ENCODE measurements at places on chromosomes 1 and 21. TPM values are rescaled to one million over a fixed set of nuclear protein-coding genes. Genes with fewer than 3 reads are reported as not detected.

The PLEKHG5 gene
- 32.6 TPM for total RNA-seq

GRCh38 chr1:247375747-247376146 is 40.2 kb upstream of the NLRP3 start:
- H3K4me3 ChIP-seq, result no peak overlapping the region
- peak overlapping the region; percentile 71 for H3K27ac ChIP-seq
- H3K36me3 ChIP-seq, result no peaks in the 10 kb centered on the region
- peaks cover 10% of the 10 kb centered on the region for H3K4me1 ChIP-seq
- no peaks in the 10 kb centered on the region for H3K27me3 ChIP-seq
- no peak for DNase-seq

- no peak overlapping the region for H3K4me3 ChIP-seq
- H3K27ac ChIP-seq, result no peak overlapping the region
- peaks cover 67% of the 10 kb centered on the region for H3K36me3 ChIP-seq
- DNase-seq, result no peak
- H3K4me1 ChIP-seq, result peaks cover 27% of the 10 kb centered on the region
- no peaks in the 10 kb centered on the region for H3K27me3 ChIP-seq
Measured at GRCh38 chr1:42691157-42691498, 8.9 kb downstream of the YBX1 start.

GRCh38 chr1:206863266-206863665 is 2.2 kb upstream of the IL20 start:
- peak; percentile 56 for DNase-seq
- no peaks in the 10 kb centered on the region for H3K4me1 ChIP-seq
- no peak overlapping the region for H3K4me3 ChIP-seq
- H3K36me3 ChIP-seq, result no peaks in the 10 kb centered on the region

DNA sequence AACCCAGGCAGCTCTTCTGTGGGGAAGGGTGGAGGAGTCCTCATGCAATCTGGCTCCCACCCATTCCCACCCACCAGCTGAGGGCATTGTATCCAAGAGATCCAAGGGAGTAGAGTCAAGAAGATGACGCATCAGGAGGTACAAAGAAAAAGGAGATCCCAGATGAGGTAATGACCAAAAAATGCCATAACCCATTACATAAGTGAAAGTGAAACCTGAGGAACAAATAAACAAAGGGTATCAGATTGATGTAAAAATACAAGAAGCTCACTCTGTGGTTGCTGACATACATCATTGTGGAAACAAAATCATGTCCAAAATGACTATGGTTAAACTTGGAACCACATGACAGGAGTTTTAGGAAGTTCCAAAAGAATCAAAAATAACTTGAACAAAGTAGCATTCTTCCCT is 42.5 kb downstream of the CCN1 start:
- no peaks in the 10 kb centered on the region for H3K4me1 ChIP-seq
- H3K27me3 ChIP-seq, result no peaks in the 10 kb centered on the region
- H3K4me3 ChIP-seq, result no peak overlapping the region
- H3K27ac ChIP-seq, result no peak overlapping the region
- DNase-seq, result no peak

The S100A3 gene
- not detected for total RNA-seq

- no peak overlapping the region for H3K4me3 ChIP-seq
- H3K4me1 ChIP-seq, result no peaks in the 10 kb centered on the region
- H3K27me3 ChIP-seq, result no peaks in the 10 kb centered on the region
Measured at GRCh38 chr1:54153535-54154439, 987 bp upstream of the CDCP2 start.

GRCh38 chr1:85494074-85494903 is 29.3 kb upstream of the DDAH1 start:
- DNase-seq, result peak; percentile 44
- no peaks in the 10 kb centered on the region for H3K36me3 ChIP-seq
- no peak overlapping the region for H3K4me3 ChIP-seq
- H3K4me1 ChIP-seq, result no peaks in the 10 kb centered on the region

DNA sequence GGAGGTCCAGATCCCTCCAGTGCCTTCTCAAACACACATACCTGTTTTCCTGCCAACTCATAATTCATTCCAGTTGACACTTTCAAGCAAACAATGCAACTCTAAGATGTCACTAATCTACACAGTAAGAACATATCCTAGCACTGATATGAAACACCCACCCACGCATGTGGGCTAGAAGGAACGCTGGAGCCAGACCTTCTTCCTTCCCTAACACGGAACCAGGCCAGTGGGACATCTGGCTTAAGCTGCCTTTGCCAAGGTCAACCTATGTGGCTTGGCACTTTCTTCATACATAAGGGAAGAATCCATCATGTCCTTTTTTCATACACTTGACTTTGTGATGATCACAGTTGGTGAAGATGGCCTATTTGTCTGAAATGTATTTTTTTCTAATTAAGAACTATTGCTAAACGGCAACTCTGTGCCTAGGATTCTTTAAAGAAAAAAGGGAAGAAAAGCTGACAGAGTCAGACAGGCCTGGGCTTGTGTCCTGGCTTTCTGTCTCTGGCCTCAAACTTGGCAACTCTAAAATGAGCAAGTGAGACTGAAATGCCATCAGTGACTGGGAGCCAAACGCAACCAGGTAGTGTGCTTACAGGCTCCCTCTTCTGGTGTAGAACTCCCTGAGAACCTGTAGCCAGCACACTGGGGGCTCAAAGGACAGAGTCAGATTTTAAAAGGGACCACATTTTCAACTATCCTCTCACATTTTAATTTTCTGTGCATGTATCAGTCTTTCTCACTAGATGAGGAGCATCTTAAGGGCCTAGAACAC is 92.6 kb upstream of the BEND5 start:
- no peak overlapping the region for H3K27ac ChIP-seq
- no peaks in the 10 kb centered on the region for H3K36me3 ChIP-seq
- DNase-seq, result peak; percentile 71
- no peaks in the 10 kb centered on the region for H3K4me1 ChIP-seq

- peak; percentile 27 for DNase-seq
- no peaks in the 10 kb centered on the region for H3K4me1 ChIP-seq
- H3K36me3 ChIP-seq, result no peaks in the 10 kb centered on the region
- no peak overlapping the region for H3K27ac ChIP-seq
Measured at GRCh38 chr1:46816930-46817329, 18.1 kb downstream of the CYP4B1 start.

GRCh38 chr21:43819511-43820405 is 30.4 kb downstream of the RRP1 start:
- no peaks in the 10 kb centered on the region for H3K36me3 ChIP-seq
- no peak for DNase-seq
- H3K4me1 ChIP-seq, result no peaks in the 10 kb centered on the region
- H3K27me3 ChIP-seq, result no peaks in the 10 kb centered on the region
- no peak overlapping the region for H3K27ac ChIP-seq

DNA sequence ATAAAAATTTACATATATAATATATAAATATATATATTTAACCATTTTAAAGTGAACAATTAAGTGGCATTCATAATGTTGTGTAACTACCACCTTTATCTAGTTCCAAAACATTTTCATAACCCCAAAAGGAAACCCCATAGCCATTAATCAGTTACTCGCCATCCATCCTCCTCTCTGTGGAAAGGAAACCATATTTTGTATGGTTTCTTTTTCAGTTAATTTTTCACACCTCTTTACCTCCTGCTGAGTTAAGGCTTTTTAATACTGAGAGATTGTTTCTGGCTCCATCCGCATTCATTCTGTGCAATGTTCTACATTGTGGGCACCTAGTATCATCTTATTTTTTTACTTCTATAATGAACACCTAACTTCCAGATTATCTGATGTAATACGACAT is 512.1 kb downstream of the LMO4 start:
- no peak overlapping the region for H3K27ac ChIP-seq
- no peaks in the 10 kb centered on the region for H3K36me3 ChIP-seq
- DNase-seq, result no peak
- H3K27me3 ChIP-seq, result no peaks in the 10 kb centered on the region

DNA sequence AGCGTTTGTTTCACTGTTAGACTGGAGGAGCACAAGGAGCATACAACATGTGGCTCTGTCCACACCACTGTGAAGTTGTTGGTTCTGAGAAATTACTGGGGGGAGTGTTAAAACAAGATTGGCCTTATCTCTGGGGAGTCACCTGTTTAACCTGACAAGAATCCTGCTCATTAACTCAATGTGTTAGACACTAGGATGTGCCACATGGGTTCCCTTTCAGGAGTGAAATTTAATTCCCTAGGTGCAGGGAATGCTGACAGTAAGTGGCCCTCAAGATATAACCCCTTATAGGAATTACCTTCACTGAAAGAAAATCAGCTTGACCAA is 45.8 kb upstream of the WNT2B start:
- H3K4me1 ChIP-seq, result no peaks in the 10 kb centered on the region
- no peak overlapping the region for H3K27ac ChIP-seq
- H3K36me3 ChIP-seq, result peaks cover 23% of the 10 kb centered on the region

The PDIK1L gene
- 12.2 TPM for total RNA-seq

DNA sequence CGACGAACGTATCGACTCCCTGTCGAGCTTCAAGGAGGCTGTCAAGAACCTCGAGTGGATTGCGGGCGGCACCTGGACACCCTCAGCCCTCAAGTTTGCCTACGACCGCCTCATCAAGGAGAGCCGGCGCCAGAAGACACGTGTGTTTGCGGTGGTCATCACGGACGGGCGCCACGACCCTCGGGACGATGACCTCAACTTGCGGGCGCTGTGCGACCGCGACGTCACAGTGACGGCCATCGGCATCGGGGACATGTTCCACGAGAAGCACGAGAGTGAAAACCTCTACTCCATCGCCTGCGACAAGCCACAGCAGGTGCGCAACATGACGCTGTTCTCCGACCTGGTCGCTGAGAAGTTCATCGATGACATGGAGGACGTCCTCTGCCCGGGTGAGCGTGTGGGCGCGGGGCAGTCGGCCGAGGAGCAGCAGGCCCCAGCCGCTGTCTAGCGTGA is 28.0 kb downstream of the COL6A2 start:
- H3K27ac ChIP-seq, result no peak overlapping the region
- no peak overlapping the region for H3K4me3 ChIP-seq
- no peaks in the 10 kb centered on the region for H3K4me1 ChIP-seq
- H3K36me3 ChIP-seq, result peaks cover 36% of the 10 kb centered on the region
- DNase-seq, result peak; percentile 38

The RGS16 gene
- 19.4 TPM for total RNA-seq

DNA sequence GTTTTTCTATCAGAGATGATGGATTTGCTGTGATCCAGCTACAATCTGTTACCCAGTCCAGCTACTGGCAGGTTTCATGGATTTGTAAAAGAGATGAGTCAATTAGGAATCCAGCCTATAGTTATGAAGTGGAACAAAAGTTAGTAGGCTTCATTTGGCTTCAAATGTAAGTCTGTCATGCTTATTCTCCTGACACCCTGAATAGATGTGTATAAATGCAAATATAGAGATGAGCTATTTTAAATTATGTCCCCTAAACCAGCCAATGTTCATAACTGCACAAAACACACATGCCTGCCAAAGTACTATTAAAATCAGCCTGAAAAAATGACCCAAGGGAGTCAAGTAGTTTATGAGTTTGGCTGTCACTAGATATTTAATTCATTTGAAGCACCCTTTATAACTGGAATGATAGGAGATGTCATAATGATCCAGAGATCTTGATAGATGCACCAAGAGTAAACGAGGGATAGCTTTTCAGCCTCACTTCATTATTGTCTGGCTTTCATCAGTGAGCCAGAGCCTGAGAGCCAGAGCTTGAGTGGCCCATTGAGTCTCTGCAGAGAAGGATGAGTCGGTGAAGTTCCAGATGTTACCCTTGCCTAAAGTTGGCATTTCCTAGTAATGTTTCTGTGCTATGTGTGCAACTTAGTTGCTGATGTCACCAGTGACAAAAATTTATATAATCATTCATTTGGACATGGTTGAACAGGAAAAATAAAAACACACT is 11.8 kb upstream of the NTMT2 start:
- no peak overlapping the region for H3K27ac ChIP-seq
- no peaks in the 10 kb centered on the region for H3K4me1 ChIP-seq
- DNase-seq, result no peak
- no peak overlapping the region for H3K4me3 ChIP-seq
- no peaks in the 10 kb centered on the region for H3K36me3 ChIP-seq

- H3K27me3 ChIP-seq, result no peaks in the 10 kb centered on the region
- no peaks in the 10 kb centered on the region for H3K36me3 ChIP-seq
- no peak overlapping the region for H3K27ac ChIP-seq
- no peaks in the 10 kb centered on the region for H3K4me1 ChIP-seq
- no peak overlapping the region for H3K4me3 ChIP-seq
- DNase-seq, result no peak
Measured at GRCh38 chr1:199082778-199083389, 444.0 kb downstream of the PTPRC start.

The FAM177B gene
- total RNA-seq, result not detected

GRCh38 chr1:167635156-167635648 is 5.2 kb downstream of the RCSD1 start:
- peak; percentile 83 for DNase-seq
- no peaks in the 10 kb centered on the region for H3K36me3 ChIP-seq
- H3K4me1 ChIP-seq, result no peaks in the 10 kb centered on the region
- H3K27me3 ChIP-seq, result peaks cover 58% of the 10 kb centered on the region
- H3K4me3 ChIP-seq, result no peak overlapping the region

The TSSK3 gene
- total RNA-seq, result 2.5 TPM

DNA sequence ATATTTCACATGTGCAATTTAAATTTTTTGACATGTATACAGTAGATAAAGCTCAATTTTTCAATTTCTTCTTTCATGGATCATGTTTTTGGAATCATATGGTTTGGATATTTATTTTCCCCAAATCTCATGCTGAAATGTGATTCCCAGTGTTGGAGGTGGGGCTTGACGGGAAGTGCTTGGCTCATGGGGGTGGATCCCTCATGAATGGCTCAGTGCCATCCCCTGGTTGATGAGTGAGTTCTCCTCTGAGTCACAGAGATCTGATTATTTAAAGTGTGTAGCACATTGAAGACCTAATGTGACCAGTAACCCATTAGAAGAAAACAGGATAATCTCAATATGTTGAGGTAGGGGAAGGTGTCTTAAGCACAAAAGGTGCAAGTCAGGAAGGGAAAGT is 9.1 kb upstream of the IFI16 start:
- DNase-seq, result peak; percentile 64
- H3K4me3 ChIP-seq, result peak overlapping the region; percentile 80
- H3K27ac ChIP-seq, result peak overlapping the region; percentile 90
- H3K4me1 ChIP-seq, result peaks cover 15% of the 10 kb centered on the region

- DNase-seq, result peak; percentile 54
- peaks cover 63% of the 10 kb centered on the region for H3K27me3 ChIP-seq
- H3K4me3 ChIP-seq, result peak overlapping the region; percentile 80
- no peaks in the 10 kb centered on the region for H3K4me1 ChIP-seq
- H3K36me3 ChIP-seq, result no peaks in the 10 kb centered on the region
Measured at GRCh38 chr21:18245464-18245967, 883 bp downstream of the CHODL start.

DNA sequence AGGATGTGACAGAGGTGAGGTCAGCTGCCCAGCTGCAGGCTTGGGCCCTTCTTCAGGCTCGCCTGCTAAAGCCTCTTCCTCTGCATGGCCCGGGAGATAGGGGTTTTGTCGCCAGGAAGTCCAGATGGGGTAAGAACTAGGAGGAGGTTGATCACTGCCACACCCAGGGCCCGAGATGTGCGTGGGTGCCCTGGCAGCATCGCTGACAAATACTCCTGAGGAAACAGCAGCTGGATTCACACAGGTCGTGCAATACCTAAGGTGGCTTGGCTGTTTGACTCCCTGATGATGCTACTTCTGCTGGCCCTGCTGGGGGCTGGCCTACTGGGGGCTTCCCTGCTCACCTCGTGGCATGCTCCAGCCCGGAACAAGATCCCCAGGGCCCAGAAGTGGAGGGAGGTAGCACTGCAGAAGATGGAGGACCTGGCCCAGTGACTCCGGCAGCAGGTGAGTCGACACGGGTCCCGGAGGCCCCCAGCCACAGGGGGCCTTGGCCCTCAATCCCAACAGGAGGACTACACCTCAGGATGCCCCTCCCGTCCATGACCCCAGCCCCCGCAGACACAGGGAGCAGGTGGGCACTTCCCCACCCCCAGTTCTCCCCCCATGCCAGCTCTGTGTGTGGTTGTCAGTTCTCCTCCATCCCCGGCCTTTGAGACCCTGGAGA is 29.6 kb downstream of the FAAH start:
- no peaks in the 10 kb centered on the region for H3K4me1 ChIP-seq
- no peak overlapping the region for H3K4me3 ChIP-seq
- no peak for DNase-seq

Measured in endodermal cell (in vitro differentiated cells).